ENCODE measurements at places on chromosomes 1 and 21.

- no peak for DNase-seq
Observed at GRCh38 chr1:55310505-55310971, 95.4 kb upstream of the USP24 start.

DNA sequence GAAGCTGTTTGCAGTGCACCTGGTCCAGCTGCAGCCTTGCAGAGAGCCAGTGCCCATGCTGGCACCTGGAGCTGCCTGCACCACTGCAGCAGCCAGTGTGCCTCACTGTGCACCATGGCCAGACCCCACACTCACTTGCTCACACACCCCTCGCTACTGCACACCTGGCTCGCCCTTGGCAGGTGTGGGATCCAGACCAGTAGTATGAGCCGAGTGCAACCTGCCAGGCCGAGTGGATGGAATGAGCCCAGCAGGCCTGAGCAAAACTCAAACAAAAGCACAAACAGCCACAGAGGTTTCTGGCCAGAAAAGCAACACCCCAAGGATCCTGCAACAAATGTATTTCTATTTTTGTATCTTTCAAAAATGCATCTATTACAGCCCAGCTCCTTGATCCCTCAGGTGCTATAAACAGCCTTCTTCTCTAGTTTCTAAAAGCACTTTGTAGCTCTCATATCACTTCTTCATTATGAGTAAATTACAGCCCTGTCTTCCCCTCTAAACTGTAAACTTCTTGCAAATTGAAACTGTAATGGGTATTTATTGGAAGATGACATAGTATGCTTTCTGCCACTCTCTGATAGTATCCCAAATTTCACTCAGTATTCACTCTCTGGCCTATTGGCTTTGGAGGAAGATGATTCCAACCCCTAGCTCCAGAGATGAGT is 72.2 kb upstream of the LPGAT1 start:
- DNase-seq = no peak

DNA sequence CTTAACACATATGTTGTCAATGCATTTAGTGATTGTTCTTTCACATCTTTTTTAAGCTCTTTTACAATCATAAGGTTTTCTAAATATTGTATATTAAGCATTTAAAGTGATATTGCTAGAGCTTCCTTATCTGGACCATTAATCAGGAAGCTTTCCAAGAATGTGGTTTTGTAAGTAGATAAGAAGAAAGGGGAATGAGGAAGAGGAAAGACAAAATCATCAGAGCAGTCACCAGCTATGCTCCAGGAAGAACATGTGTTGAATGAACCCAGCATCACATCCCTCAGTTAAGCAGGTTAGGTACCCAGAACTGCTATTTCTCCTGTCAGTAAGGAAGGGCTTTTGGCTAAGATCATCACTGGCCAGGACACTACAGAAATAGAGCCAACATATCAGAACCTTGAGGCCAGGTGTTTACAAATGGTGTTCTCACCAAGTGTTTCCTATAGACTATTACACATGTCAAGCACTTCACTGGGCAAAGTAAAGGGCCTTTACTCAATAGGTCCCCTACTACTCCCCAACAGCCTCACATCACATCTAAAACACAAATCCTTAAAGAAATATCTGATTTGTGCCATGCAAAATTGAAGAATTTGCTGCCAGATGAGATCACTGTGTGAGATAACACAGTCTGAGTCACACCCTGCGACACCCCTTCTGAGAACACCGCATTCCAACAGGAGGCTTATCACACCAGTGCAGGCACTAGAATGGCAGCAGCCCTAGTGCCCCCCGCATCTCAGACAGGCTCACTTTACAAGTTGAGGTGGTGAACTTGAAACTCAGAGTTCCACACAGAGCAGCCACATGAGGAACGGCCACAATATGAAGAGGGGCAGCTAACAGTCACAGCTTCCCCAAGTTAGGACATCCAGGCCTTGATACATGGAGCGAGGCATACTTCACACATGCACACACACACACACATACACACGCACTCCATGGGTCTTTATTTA is 1.8 kb upstream of the SPRR2A start:
- no peak for DNase-seq

- DNase-seq = no peak
Observed at GRCh38 chr21:44549525-44550211, 1.6 kb downstream of the KRTAP10-2 start.

- no peak for DNase-seq
Observed at GRCh38 chr1:12407050-12407961, 177.5 kb downstream of the VPS13D start.

- DNase-seq = no peak
Observed at GRCh38 chr1:17661546-17662157, 93.5 kb upstream of the ACTL8 start.

GRCh38 chr1:203216274-203217138 is 13.0 kb downstream of the CHIT1 start:
- peak; percentile 25 for DNase-seq

- DNase-seq = no peak
Observed at GRCh38 chr1:75554870-75555269, 56.0 kb downstream of the SLC44A5 start.

DNA sequence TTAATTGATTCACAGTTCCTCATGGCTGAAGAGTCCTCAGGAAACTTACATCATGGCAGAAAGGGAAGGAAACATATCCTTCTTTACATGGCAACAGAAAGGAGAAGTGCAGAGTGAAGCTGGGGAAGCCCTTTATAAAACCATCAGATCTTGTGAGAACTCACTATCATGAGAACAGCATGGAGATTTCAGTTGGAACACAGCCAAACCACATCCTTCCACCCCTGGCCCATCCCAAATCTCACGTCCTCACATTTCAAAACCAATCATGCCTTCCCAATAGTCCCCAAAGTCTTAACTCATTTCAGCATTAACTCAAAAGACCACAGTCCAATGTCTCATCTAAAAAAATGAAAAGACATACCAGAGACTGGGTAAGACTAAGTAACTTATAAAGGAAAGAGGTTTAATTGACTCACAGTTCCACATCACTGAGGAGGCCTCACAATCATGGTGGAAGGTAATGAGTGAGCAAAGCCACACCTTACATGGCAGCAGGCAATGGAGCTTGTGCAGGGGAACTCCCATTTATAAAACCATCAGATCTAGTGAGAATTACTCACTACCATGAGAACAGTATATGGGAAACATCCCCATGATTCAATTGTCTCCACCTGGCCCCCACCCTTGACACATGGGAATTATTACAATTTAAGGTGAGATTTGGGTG is 105.2 kb downstream of the MRPL39 start:
- no peak for DNase-seq

GRCh38 chr1:84117868-84118267 is 26.2 kb upstream of the PRKACB start:
- DNase-seq = no peak

- no peak for DNase-seq
Observed at GRCh38 chr1:167500283-167500860, 18.0 kb downstream of the CD247 start.

- DNase-seq = no peak
Observed at GRCh38 chr1:22452481-22452957, 868 bp downstream of the ZBTB40 start.

GRCh38 chr1:55054396-55054795 is 15.0 kb downstream of the PCSK9 start:
- DNase-seq = no peak

GRCh38 chr1:160069460-160070231 is at the start of gene KCNJ10:
Gene KCNJ10, minus strand, starts transcription at chr1:160070160. Its CDS starts 27,628 bp downstream, at chr1:160042532.
- no peak for DNase-seq

- DNase-seq = no peak
Observed at GRCh38 chr1:228168563-228169270, 3.1 kb downstream of the IBA57 start.

GRCh38 chr1:80450711-80451110 is 1350.0 kb upstream of the ADGRL2 start:
- no peak for DNase-seq

- no peak for DNase-seq
Observed at GRCh38 chr1:217673387-217673786, 42.2 kb downstream of the SPATA17 start.

- DNase-seq = no peak
Observed at GRCh38 chr1:68011657-68012375, 38.6 kb downstream of the DIRAS3 start.

- DNase-seq = no peak
Observed at GRCh38 chr21:21295303-21295702, 297.1 kb downstream of the NCAM2 start.

- no peak for DNase-seq
Observed at GRCh38 chr1:12447307-12447706, 170.7 kb downstream of the DHRS3 start.

- no peak for DNase-seq
Observed at GRCh38 chr21:17784180-17784598, 35.0 kb downstream of the C21orf91 start.

- DNase-seq = peak; percentile 66
Observed at GRCh38 chr21:44089001-44089911, 17.9 kb upstream of the PWP2 start.

GRCh38 chr21:16535626-16536025 is 805.8 kb downstream of the USP25 start:
- DNase-seq = no peak

DNA sequence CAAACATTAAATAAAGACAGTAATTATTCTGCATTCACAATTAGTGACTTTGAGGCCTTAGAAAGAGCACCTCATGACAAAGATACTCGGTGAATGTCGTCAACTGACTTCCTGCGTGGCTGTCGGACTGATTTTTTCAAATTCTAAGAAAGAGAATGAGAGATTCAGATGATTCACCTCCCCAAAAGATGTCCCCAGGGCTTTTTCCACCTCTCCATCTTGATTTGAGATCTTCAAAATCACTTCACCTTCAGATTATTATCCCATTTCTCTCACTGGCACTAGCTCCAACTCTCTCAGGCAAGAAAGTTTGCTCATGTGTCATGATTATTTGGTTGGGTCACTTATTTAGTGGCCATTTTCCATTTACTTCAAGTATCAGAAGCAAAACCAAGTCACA is 5.0 kb upstream of the EDEM3 start:
- DNase-seq = no peak

- DNase-seq = no peak
Observed at GRCh38 chr1:201648907-201649721, 110.2 kb downstream of the NAV1 start.

- no peak for DNase-seq
Observed at GRCh38 chr21:42093186-42093585, 22.1 kb downstream of the UMODL1 start.

GRCh38 chr1:64744492-64745180 is at the start of gene RAVER2:
Gene RAVER2, plus strand, starts transcription at chr1:64745075. Its CDS starts 98 bp downstream, at chr1:64745173.
- DNase-seq = peak; percentile 55

- DNase-seq = no peak
Observed at GRCh38 chr1:73104749-73105148, 822.4 kb upstream of the NEGR1 start.

DNA sequence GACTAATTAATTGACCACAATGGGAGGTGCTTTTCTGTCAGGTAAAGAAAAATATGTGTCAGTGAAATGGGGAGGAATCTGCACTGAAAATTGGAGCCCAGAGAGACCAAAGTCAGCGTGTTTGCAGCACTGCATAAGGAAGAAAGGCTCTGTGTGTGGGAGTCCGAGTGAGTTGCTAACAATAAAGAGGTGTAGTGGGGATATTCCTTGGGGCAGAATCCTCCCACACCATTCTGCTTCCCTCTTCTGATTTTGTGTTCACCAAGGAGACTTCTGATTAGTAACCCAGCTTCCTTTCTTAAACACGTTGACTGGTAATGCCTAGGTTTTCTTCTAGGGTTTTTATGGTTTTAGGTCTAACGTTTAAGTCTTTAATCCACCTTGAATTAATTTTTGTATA is 240.5 kb downstream of the RPS6KC1 start:
- DNase-seq = no peak

DNA sequence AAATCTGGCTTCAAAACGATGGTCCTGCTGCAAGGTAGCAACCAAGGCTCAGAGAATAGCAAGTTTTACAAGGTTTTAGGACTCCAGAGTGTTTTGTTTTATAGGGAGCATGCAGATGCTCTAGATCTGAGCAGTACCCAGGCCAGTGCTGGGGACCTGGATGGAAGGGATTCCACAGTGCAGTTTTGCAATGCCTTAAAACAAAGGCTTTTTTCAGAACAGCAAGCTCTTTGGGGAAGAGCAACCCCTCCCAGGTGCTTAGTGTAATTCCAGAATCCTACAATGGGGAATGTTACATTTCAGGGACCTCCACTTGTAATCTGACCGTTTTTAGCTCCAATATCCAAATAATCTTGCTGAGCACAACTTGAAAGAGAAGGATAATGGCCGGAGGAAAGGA is 6.7 kb downstream of the ROR1 start:
- DNase-seq = no peak

DNA sequence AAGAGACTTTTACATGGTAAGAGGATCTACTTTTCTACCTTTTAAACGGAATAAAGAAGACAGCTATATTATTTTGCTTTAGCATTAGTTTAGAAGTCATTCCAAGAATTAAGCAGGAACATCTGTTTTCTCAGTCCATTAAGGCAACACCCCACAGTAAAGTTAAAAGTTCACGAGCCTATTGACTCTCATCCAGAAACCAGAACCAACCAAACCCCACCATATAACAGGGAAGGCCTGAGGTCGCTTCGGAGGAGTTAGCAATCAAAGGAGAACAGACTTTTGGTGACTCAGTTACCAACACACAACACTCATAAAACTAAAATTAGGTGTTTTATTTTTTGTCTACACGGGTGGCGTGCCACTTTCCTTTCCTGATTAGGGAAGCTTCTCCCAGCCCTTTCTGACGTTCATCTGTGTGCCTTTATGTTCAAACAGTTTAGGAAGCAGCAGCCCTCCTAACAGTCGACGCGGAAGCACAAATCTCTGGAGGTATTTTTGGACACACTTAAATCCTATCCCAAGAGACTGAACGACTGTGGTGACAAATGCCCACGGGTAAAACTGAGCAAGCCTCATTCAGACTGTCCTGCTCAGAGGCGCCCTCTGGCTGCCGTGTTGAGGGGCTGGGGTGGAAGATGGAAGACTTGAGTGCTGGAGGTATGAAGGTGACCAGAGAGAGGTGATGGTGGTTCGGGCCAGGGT is 8.6 kb upstream of the PLA2G2C start:
- DNase-seq = peak; percentile 45

- no peak for DNase-seq
Observed at GRCh38 chr1:29876902-29877301, 640.6 kb downstream of the PTPRU start.

- no peak for DNase-seq
Observed at GRCh38 chr1:5998906-5999301, 6.7 kb upstream of the NPHP4 start.

DNA sequence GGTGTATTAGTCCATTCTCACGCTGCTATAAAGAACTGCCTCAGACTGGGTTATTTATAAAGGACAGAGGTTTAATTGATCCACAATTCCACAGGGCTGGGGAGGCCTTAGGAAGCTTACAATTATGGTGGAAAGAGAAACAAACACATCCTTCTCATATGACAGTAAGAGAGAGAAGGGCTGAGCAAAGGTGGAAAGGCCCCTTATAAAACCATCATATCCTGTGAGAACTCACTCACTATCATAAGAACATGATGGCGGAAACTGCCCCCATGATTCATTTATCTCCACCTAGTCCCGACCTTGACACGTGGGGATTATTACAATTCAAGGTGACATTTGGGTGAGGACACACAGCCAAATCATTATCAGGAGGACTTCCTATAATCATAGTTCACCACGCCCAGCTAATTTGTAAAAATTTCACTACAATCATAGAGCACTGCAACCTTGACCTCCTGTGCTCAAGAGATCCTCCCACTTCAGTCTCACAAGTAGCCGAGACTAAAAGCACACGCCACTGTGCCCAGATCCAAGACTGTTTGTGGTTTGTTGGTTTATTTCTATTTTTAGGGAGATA is 164.9 kb downstream of the RERE start:
- DNase-seq = no peak

GRCh38 chr1:55589671-55590297 is 374.6 kb upstream of the USP24 start:
- no peak for DNase-seq
